Activated CD8-positive, alpha-beta T cell treated with anti-CD3 and anti-CD28 coated beads, Interleukin-2, amount 10 ng/mL, durations not matched to agents 7 days and 5 days (primary cell): ENCODE measurements at places on chromosomes 1 and 21.

- H3K36me3 ChIP-seq = peaks cover 10% of the 10 kb centered on the region
- peaks cover 49% of the 10 kb centered on the region for H3K4me1 ChIP-seq
- no peak for DNase-seq
- no peak overlapping the region for H3K27ac ChIP-seq
Measured at GRCh38 chr1:51263147-51263877, 27.2 kb downstream of the RNF11 start.

- no peaks in the 10 kb centered on the region for H3K36me3 ChIP-seq
- H3K27me3 ChIP-seq = no peaks in the 10 kb centered on the region
- no peak for DNase-seq
- H3K27ac ChIP-seq = no peak overlapping the region
- no peaks in the 10 kb centered on the region for H3K4me1 ChIP-seq
Measured at GRCh38 chr1:215612391-215612790, 45.3 kb downstream of the KCTD3 start.

- H3K4me1 ChIP-seq = no peaks in the 10 kb centered on the region
- no peak overlapping the region for H3K27ac ChIP-seq
- no peaks in the 10 kb centered on the region for H3K36me3 ChIP-seq
- DNase-seq = no peak
Measured at GRCh38 chr21:24148461-24148860, 1458.8 kb downstream of the MRPL39 start.

DNA sequence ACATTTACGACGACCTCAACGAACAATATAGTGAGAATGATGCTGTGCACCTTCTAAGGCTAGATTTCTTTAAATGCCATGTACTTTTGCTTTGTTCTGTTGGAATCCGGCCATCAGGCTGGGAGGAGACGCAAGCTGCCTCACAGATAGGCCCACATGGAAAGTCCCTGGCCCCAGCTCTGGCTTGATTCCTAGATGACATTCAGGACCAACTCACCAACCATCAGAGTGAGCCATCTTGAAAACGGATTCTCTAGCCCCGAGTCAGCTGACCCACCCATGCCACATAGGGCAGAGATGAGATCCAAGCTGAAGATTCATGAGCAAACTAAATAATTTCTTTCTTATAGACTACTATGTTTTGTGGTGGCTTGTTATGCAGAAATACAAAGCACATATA is 164.4 kb downstream of the ZNF281 start:
- no peak overlapping the region for H3K4me3 ChIP-seq
- H3K27me3 ChIP-seq = peaks cover 41% of the 10 kb centered on the region
- H3K27ac ChIP-seq = no peak overlapping the region
- no peak for DNase-seq

DNA sequence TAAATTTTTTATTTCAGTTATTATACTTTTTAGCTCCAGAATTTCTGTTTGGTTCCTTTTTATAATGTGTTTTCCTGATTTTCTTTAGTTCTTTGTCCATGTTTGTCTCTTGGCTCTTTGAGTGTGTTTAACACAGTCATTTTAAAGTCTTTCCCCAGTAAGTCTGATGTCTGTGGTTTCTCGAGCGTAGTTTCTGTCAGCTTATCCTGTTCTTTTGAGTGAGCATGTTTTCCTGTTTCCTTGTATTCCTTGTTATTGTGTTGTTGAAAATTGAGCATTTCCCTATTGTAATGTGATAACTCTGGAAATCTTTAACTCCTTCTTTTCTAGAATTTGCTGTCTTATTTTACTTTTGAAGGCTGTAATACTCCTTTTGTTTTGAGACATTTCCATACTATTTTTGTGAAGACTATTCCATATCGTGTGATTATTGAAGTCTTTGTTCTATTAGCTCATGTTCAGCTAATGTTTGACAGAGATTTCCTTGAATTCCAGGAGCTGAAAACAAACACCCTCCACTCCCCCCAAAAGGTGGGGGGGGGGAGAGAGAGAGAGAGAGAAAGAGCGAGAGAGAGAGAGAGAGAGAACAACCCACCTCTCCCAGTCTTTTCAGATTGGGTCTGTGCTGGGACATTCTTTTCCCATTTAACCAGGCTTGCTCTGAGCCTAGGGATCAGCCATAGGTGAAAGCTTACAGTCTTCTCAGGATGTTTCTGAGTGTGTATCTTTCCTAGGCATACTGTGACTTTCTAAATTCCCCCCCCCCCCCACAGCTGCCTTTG is 38.3 kb downstream of the SDCCAG8 start:
- H3K4me3 ChIP-seq = no peak overlapping the region
- peaks cover 2% of the 10 kb centered on the region for H3K4me1 ChIP-seq
- peaks cover 55% of the 10 kb centered on the region for H3K36me3 ChIP-seq
- no peak for DNase-seq

- H3K27me3 ChIP-seq = no peaks in the 10 kb centered on the region
- no peak overlapping the region for H3K27ac ChIP-seq
- H3K4me3 ChIP-seq = no peak overlapping the region
- no peaks in the 10 kb centered on the region for H3K4me1 ChIP-seq
- DNase-seq = no peak
- no peaks in the 10 kb centered on the region for H3K36me3 ChIP-seq
Measured at GRCh38 chr1:72780212-72780611, 497.9 kb upstream of the NEGR1 start.

DNA sequence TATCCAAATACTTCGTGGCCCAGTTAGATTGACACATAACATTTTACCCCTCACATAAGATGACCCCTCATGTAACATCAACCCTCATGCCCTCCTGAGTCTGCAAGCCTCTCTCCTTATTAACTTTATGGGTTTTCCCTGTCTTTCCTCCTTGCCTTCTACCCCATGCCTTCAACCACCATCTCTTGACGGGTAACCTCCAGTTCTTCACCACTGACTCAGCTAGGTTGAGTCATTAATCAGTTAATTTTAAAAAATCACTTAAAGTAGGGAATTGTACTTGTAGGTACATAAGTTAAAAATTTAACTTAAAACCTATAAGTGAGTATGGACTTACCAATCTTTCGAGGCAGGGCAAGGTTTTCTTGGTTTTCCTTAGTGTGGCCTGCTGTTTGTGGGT is 330.7 kb downstream of the CAMTA1 start:
- DNase-seq = no peak
- no peaks in the 10 kb centered on the region for H3K4me1 ChIP-seq
- no peaks in the 10 kb centered on the region for H3K27me3 ChIP-seq
- H3K4me3 ChIP-seq = no peak overlapping the region
- no peak overlapping the region for H3K27ac ChIP-seq

GRCh38 chr1:17176306-17177061 is 28.4 kb upstream of the PADI1 start:
- H3K4me3 ChIP-seq = no peak overlapping the region
- H3K27ac ChIP-seq = no peak overlapping the region
- H3K27me3 ChIP-seq = peaks cover 35% of the 10 kb centered on the region
- peaks cover 3% of the 10 kb centered on the region for H3K36me3 ChIP-seq

GRCh38 chr1:39575191-39576015 is 1.2 kb downstream of the PABPC4 start:
- no peaks in the 10 kb centered on the region for H3K27me3 ChIP-seq
- H3K27ac ChIP-seq = peak overlapping the region; percentile 89
- peak overlapping the region; percentile 92 for H3K4me3 ChIP-seq
- DNase-seq = peak; percentile 63
- peaks cover 45% of the 10 kb centered on the region for H3K4me1 ChIP-seq

DNA sequence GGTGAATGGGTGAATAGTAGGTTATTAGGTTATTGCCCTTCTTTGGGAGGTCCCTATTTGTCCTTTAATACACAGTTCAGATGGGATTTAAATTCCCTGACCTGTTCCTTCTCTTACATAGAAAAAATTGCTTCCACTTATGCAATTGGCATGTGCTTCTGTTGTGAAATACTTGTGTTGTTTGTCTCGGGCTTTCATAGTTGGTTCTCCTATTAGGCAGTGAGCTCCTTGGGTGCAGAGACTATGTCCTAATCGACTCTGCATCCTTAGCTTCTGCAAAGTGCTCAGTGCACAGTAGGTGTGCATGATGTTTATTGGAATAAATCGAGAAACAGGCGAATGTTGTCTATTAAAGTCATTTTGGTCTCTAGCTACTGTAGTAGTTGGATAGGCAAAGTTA is 1.3 kb upstream of the PDE4B start:
- no peak for DNase-seq
- H3K27me3 ChIP-seq = peaks cover 52% of the 10 kb centered on the region
- no peak overlapping the region for H3K4me3 ChIP-seq
- no peaks in the 10 kb centered on the region for H3K36me3 ChIP-seq

- no peak for DNase-seq
- no peaks in the 10 kb centered on the region for H3K36me3 ChIP-seq
- no peak overlapping the region for H3K27ac ChIP-seq
- peaks cover 8% of the 10 kb centered on the region for H3K27me3 ChIP-seq
- no peak overlapping the region for H3K4me3 ChIP-seq
- peaks cover 9% of the 10 kb centered on the region for H3K4me1 ChIP-seq
Measured at GRCh38 chr1:11458811-11459275, 20.1 kb upstream of the DISP3 start.

- H3K4me1 ChIP-seq = no peaks in the 10 kb centered on the region
- H3K36me3 ChIP-seq = peaks cover 56% of the 10 kb centered on the region
- DNase-seq = no peak
- H3K27ac ChIP-seq = no peak overlapping the region
- no peaks in the 10 kb centered on the region for H3K27me3 ChIP-seq
Measured at GRCh38 chr1:229531326-229531725, 23.2 kb upstream of the NUP133 start.

DNA sequence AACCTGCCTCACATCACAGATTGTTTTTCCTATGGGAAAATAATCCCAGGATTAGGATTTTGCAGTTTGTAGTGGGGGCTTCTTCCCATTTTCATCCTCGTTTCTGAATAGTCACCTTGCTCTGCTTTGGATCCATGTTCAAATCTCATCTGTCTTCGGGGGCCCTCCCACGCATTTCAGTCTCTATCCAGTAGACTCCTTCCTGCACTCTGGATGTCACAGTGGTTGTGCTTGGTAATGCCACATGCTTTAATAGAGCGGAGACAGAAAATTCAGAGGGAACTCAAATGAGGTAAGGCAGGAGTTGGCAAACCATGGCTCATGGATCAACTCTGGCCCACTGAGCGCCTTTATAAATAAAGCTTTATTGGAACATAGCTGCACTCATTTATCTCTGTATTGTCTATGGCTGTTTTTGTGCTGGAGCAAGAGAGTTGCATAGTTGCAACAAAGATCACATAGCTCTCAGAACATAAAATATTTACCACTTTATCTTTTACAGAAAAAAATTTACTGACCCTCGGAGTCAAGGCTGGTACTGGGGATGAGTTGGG is 101.0 kb downstream of the SPATA46 start:
- H3K4me1 ChIP-seq = no peaks in the 10 kb centered on the region
- H3K4me3 ChIP-seq = no peak overlapping the region
- DNase-seq = no peak
- H3K27me3 ChIP-seq = peaks cover 2% of the 10 kb centered on the region
- H3K36me3 ChIP-seq = no peaks in the 10 kb centered on the region

DNA sequence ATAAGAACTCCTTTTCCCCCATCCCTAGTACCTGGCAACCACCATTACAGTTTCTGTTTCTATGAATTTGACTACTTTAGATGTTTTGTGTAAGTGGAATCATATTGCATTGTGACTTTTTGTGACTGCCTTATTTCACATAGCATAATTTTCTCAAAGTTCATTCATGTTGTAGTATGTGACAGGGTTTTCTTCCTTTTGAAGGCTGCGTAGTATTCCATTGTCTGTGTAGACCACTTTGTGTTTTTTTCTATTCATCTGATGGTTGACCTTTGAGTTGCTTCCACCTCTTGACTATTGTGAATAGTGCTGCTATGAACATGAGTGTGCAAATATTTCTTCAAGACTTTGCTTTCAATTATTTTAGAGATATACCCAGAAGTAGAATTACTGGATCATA is 225.8 kb upstream of the L1TD1 start:
- no peaks in the 10 kb centered on the region for H3K27me3 ChIP-seq
- no peak overlapping the region for H3K4me3 ChIP-seq
- no peaks in the 10 kb centered on the region for H3K4me1 ChIP-seq
- H3K27ac ChIP-seq = no peak overlapping the region
- DNase-seq = no peak

DNA sequence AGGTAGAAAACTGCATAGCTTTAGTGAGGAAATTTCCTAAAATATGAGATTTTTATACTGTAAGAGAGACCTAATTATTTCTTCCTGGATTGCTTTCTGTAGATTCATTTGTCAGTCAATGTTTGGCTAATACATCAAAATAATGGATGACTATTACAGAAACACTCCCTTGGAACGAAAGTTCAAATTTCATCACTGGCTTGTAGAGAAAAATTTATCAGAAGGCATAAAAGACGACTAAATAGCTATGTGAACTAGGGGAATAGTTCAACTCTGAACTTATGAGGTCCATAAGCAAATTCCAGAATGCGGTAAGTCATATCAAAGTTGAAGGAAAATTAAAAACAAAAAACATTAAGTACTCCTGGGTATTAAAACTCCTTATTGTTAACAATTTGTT is 36.0 kb downstream of the WNT2B start:
- H3K4me1 ChIP-seq = peaks cover 4% of the 10 kb centered on the region
- H3K4me3 ChIP-seq = no peak overlapping the region
- no peak for DNase-seq
- no peaks in the 10 kb centered on the region for H3K27me3 ChIP-seq
- peaks cover 2% of the 10 kb centered on the region for H3K36me3 ChIP-seq

DNA sequence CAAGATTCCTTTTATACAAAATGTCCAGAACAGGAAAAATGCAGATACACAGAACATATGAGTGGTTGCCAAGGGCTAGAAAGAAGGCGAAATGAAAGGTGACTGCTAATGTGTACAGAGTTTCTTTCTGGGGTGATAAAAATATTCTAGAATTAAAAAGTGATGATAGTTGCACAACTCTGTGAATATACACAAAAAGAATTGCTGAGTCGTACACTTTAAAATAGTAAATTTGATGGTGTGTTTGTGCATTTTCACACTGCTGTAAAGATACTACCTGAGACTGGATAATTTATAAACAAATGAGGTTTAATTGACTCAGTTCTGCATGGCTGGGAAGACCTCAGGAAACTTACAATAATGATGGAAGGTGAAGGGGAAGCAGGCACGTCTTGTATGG is 23.9 kb downstream of the KLHDC7A start:
- no peak overlapping the region for H3K27ac ChIP-seq
- no peak overlapping the region for H3K4me3 ChIP-seq
- H3K36me3 ChIP-seq = no peaks in the 10 kb centered on the region
- DNase-seq = no peak
- no peaks in the 10 kb centered on the region for H3K4me1 ChIP-seq

DNA sequence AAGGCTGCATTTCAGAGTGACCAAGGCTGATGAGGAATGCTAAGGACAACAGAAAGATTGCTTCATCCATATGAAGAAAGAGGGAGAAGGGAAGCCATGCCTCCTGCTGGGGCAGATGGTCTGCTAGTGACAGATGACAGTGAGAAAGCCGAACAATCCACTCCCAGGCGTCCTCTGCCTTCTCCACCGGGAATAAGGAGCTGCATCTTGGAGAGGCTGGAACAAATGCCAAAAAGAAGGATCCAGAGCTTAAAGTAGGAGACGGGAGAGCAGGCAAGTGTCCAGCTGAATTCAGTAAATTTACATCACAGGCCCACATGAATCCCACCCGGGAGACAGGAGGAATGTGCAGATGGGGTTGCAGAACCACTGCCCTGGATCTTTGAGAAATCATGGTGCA is 33.4 kb downstream of the DDX20 start:
- no peak overlapping the region for H3K4me3 ChIP-seq
- no peaks in the 10 kb centered on the region for H3K36me3 ChIP-seq
- peaks cover 29% of the 10 kb centered on the region for H3K27me3 ChIP-seq
- H3K27ac ChIP-seq = no peak overlapping the region
